ENCODE measurements at places on chromosomes 2 and 18. TPM values are rescaled to one million over a fixed set of nuclear protein-coding genes. Genes with fewer than 3 reads are reported as not detected.

Gene EDAR
- total RNA-seq = not detected

Gene PLEKHA3
- total RNA-seq = 5.0 TPM

GRCh38 chr2:19214682-19215391 is 143.6 kb downstream of the OSR1 start:
- no peak for DNase-seq
- H3K27me3 ChIP-seq = no peaks in the 10 kb centered on the region
- H3K36me3 ChIP-seq = no peaks in the 10 kb centered on the region
- H3K4me1 ChIP-seq = peaks cover 7% of the 10 kb centered on the region
- no peak overlapping the region for H3K4me3 ChIP-seq

GRCh38 chr18:63141778-63142176 is 177.8 kb downstream of the BCL2 start:
- H3K4me3 ChIP-seq = no peak overlapping the region
- H3K27ac ChIP-seq = no peak overlapping the region
- DNase-seq = no peak
- no peaks in the 10 kb centered on the region for H3K36me3 ChIP-seq
- no peaks in the 10 kb centered on the region for H3K4me1 ChIP-seq
- peaks cover 15% of the 10 kb centered on the region for H3K27me3 ChIP-seq

DNA sequence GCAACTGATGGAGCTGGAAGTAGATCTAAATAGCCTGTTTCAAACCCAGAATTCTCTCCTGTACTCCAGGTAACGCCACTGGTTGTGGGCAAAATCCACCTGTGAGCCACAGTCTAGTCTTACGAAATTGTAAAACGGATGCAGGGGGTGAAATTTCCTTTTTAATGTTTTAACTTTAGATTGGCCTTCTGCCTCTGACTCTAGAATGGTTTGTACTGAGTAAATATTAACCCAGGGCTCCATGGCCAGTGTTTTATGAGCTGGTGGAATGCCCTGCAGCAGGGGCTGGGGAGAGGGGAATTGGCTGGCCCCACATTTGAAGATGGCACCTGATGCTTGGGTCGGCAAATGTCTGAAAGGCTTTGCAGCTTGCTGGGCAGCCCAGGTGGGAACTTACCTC is 156.6 kb downstream of the MYCN start:
- DNase-seq = no peak
- H3K27ac ChIP-seq = no peak overlapping the region
- no peak overlapping the region for H3K4me3 ChIP-seq
- H3K36me3 ChIP-seq = no peaks in the 10 kb centered on the region

DNA sequence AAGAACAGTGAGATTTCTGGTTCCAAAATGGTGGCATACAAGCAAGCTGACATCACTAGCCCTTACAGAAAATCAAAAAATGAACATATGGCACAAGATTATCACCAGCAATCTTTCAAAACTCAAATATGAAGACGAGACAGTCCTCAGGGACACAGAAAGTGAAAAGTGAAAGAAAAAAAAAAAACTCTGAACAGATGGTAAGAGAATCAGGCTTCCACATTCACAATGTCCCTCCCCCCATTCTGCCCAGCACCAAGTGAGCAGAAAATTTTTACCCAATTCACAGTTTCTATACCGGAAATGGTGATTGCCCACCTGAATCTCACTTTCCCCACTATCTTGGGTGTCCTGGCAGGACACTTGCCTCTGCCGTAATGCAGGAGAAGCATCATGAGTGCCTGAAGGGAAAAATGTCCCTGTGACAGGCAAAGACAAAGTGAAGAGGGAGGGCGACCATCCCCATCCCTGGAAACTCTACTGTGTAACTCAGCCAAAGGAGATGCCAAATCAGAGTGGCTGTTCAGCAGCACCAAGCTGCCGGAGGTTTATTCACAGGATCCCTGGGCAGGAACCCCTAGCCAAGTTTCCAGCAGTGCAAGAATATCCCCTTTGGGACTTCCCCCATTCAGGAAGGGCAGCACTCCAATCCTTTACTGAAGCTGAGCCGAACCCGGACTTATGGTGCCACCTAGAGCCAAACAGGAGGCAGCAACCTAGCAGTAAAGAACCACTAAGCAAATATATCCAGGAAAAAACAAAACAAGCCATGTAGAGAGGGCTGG is 312.2 kb downstream of the LRATD1 start:
- H3K4me3 ChIP-seq = no peak overlapping the region
- H3K4me1 ChIP-seq = no peaks in the 10 kb centered on the region
- no peak overlapping the region for H3K27ac ChIP-seq
- DNase-seq = peak; percentile 34

DNA sequence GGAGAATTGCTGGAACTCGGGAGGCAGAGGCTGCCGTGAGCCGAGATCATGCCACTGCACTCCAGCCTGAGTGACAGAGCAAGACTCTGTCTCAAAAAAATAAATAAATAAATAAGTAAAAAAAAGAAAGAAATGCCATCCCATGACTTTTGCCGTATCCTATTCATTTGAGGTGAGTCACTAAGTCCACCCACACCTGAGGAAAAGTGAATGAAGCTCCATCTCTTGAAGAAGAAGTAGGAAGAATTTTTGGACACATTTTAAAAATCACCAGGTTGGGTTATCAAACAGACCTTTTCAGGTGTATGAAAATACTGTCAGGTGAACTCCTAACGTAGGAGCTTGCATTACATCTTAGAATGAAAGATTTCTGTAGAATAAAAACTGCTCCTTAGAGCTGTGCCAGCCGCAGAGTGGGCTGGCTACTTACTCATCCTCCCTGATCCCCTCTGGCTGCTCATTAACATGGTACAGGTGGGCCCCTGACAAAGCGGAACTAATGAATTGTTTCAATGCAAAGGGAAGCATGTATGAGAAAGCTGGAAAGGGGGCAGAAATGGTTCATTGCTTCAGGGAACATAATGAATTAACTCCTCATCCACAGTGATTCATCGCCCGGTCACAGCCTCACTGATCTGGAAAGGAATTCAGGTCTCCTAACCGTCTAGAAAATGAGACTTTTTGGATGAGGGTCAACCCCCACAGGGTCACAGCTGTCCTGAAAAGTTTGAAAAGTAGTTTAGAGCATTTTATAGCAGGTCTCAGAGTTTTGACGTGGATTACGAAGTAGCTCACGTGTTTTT is 191.4 kb downstream of the SPP2 start:
- no peak overlapping the region for H3K27ac ChIP-seq
- no peaks in the 10 kb centered on the region for H3K36me3 ChIP-seq
- H3K4me1 ChIP-seq = peaks cover 10% of the 10 kb centered on the region
- no peaks in the 10 kb centered on the region for H3K27me3 ChIP-seq
- peak; percentile 77 for DNase-seq
- H3K4me3 ChIP-seq = no peak overlapping the region

GRCh38 chr18:63444580-63444979 is 22.3 kb upstream of the VPS4B start:
- DNase-seq = peak; percentile 72
- no peak overlapping the region for H3K27ac ChIP-seq
- H3K27me3 ChIP-seq = 0 out of 2 replicates have a peak, but pooled peaks cover 2% of the 10 kb centered on the region
- H3K36me3 ChIP-seq = no peaks in the 10 kb centered on the region
- H3K4me3 ChIP-seq = no peak overlapping the region

Measured in IMR-90 (cell line).